ENCODE measurements at places on chromosomes 6 and 20.

DNA sequence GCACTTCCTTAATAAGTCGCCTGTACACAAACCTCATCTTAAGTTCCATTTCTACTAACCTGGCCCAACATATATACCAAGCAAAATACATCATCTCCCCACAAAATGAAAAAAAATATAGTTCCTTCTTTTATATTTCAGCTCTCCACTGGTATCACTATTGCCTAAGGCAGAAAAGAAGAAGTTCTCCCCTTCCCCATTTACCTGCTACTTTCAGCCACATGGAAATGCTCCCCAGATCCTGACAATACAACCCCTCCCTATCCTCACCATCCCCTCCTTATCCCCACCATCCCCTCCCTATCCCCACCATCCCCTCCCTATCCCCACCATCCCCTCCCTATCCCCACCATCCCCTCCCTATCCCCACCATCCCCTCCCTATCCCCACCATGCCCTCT lies 175.7 kb downstream of the LINC00237 start:
- DNase-seq = no peak

DNA sequence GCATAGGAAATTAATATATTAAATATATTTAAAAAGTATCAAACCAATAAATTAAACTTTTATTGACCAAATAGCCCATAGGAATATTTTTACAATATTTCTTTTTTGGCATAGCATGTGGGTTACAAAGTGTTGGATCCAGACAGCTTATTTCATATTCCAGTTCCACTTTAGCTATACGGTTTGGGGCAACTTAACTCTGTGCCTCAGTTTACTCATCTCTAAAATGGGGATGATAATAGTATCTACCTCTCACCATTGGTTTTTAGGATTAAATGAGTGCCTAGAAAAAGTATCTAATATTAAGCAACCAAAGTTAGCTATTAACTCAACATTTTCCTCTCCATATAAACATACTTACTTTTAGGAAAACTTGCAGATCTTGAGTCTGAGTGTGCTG lies 243.8 kb downstream of the TBC1D32 start:
- no peak for DNase-seq

DNA sequence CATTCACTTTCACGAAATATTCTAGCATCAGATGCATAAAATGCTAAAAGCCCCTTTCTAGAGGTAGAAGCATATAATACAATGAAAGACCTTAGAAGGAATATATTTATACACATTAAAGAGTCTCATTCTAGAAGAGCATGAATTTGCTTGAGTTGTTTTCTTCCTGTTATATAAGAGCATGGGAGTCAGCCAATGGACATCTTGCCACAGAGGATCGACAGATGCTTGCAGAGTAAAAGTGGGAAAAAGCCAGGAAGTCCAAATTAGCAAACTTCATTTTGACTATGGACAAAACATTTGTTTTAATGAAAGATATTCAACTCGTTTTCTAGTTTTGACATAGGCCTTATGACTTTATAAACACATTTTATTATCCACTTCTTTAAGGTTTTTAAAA lies 44.2 kb upstream of the RIPPLY2 start:
- DNase-seq = no peak

GRCh38 chr20:63498960-63499337 lies at the start of gene EEF1A2:
Gene EEF1A2, minus strand, starts transcription at chr20:63499083. Its CDS starts 1,320 bp downstream, at chr20:63497763.
- DNase-seq = no peak

GRCh38 chr6:16109659-16110305 lies 19.1 kb upstream of the MYLIP start:
- DNase-seq = no peak

DNA sequence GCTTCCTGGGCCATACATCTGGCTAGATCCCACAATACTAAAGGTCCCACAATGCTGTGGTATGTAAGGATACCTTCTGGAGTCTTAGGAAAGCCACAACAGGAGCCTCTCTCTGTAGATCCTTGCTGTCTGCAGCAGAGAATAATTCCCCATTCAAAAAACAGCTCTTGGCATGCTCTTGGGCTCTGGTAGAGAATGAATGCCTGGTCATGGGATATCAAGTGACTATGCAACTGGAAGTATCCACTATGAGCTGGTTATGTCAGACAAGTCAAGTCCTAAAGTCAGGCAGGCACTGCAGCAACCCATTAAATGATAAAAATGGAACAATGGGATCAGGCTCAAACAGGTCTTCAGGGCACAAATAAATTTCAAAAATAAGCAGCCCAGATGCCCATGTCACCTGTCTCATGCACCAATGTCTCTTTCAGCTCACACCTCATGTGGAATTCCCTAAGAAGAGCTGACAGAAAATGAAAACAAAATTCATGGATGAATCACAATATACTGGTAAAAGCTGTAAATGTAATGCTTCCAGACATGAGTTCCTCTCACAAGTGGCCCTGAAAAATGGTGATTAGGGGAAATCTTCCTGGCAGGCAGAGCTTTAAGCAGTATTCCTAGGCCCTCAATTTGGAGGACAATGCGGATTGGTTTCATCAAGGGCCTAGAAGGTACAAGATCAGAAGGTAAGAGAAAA lies 4.3 kb downstream of the AK9 start:
- no peak for DNase-seq

GRCh38 chr6:149840345-149841075 lies 23.6 kb downstream of the LRP11 start:
- peak; percentile 66 for DNase-seq

- peak; percentile 91 for DNase-seq
Measured at GRCh38 chr6:43980004-43980795, 147.1 kb downstream of the MRPL14 start.

GRCh38 chr6:1247056-1247455 lies 64.8 kb upstream of the FOXQ1 start:
- no peak for DNase-seq

GRCh38 chr6:84492241-84493165 lies 265.1 kb upstream of the CEP162 start:
- no peak for DNase-seq

DNA sequence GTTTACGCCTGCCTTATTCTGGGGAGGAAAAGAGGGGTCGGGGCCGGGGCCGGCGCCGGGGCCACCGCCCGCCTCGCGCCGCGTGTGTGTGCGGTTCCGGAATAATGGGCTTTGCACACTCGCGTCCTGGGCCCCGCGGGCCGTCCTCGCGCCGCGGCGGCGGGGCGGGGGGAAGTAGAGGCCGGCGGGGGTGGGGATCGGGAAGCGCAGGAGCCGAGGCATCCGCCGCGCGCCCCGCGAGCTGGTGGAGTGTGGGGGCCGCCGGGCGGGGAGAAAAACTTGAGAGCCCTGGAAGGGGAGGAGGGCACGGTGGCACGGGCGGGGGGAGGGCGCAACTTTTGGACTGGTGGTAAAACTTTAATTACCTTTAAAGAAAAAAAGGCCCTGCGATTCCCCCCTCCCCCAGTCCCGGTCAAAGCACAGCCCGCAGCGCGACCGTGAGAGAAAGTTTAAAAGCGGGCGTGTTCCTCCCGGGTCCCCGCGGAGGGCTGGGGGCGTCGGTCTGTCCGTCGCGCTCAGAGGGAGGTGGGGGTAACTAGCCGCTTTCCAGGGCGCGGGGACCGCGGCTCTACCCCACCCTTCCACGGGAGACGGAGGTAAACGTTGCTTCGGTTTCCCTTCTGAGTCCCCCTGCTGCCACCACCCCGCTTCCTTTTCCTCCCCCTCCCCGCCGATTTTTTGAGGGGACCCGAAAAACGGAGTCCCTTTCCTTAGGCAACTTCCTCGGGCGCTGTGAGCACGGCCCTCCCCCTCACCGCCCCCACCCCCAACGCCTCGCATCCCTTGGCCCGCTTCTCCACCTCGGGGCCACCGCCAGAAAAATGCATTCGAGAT lies 1.9 kb downstream of the L3MBTL3 start:
- DNase-seq = peak; percentile 35

DNA sequence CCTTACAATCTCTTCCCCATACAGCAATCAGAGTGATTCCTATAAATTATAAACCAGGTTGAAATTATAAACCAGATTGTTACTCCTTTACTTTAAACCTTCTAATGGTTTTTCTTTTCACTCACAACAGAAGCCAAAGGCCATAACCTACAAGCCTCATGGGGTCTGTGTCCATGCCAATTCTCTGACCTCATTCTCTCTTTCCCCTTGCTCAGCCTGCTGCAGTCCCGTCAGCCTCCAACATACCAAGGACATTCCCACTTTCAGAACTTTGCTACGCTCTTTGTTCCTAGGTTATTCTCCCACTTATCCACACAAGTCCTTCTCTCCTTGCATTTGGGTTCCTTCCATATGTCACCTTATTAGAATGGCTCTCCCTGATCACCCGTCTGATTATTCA lies 277.9 kb upstream of the TCF21 start:
- no peak for DNase-seq

- peak; percentile 48 for DNase-seq
Measured at GRCh38 chr20:33672426-33673113, 1.7 kb downstream of the NECAB3 start.

GRCh38 chr6:167827583-167828324 lies 1.0 kb downstream of the AFDN start:
- peak; percentile 62 for DNase-seq

DNA sequence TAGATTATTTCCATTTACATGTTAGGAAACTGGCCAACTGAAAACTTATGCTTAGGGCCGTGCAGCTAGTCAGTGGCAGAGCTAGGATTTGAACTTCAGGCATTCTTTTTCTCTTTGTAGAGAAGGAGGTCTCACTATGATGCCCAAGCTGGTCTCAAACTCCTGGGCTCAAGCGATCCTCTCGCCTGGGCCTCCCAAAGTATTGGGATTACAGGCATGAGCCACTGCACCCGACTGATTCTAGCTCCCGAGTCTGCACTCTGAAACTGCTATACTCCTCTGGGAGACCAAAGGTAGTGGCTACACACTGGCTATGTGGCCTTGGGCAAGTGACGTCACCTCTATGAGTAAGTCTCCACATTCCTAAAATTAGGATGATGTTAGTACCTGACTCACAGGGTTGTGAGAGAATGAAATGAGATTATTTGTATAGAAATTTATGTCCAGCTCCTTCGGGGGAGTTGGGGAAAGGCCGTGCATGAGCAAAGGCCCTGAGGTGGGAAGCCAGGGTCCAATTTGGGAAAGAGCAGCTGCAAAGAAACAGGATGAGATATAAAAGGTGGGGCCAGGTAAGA lies 6.4 kb downstream of the PLTP start:
- no peak for DNase-seq

DNA sequence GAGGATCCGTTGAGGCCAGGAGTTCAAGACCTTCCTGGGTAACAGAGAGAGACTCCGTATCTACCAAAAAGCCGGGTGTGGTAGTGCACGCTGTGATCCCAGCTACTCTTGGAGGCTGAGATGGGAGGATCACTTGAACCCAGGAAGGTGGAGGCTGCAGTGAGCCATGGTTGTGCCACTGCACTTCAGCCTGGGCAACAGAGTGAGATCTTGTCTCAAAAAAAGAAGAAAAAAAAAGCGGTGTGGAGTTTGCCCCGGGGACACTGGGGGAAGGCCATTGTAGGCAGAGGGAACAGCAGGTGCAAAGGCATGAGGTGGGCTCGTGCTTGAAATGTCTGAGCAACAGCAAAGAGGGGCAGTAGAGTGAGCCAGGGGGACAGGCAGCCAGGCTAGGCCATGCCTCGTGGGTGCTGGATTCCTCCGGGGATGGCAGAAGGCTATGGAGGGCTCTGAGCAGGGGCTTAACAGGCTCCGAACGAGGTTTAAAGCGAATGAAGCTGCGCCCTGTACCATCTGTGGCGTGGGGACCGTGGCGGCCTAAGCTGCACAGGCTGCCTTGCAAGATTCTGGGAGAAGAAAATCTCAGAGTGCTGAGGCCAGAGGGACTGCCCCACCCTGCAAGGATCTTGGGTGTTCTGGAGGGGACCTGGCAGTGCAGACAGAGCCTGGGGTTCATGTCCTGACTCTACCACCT lies 36.9 kb upstream of the NOL4L start:
- DNase-seq = no peak

- DNase-seq = no peak
Measured at GRCh38 chr20:22915512-22915911, 119.6 kb upstream of the SSTR4 start.

- no peak for DNase-seq
Measured at GRCh38 chr6:27861276-27861840, 50.8 kb downstream of the OR2B2 start.

DNA sequence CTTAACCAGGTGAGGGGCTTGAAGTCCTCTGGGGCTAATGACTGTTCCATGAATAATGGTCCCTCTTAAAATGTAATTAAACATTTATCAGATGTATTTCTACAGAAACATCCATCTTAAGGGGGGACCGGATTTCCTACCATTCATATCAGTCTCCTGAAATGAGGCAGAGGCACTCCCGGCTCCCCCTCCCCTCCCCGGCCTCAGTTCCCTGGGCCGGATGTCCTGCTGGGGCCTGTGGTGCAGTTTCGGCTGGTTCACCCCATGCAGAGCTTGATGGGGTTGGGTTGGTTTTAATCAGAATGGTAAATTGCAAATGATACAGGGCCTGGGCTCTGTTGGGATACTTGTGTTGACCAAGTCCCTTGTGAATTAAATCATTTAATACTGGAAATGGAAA lies 349.4 kb downstream of the PREX1 start:
- DNase-seq = no peak

DNA sequence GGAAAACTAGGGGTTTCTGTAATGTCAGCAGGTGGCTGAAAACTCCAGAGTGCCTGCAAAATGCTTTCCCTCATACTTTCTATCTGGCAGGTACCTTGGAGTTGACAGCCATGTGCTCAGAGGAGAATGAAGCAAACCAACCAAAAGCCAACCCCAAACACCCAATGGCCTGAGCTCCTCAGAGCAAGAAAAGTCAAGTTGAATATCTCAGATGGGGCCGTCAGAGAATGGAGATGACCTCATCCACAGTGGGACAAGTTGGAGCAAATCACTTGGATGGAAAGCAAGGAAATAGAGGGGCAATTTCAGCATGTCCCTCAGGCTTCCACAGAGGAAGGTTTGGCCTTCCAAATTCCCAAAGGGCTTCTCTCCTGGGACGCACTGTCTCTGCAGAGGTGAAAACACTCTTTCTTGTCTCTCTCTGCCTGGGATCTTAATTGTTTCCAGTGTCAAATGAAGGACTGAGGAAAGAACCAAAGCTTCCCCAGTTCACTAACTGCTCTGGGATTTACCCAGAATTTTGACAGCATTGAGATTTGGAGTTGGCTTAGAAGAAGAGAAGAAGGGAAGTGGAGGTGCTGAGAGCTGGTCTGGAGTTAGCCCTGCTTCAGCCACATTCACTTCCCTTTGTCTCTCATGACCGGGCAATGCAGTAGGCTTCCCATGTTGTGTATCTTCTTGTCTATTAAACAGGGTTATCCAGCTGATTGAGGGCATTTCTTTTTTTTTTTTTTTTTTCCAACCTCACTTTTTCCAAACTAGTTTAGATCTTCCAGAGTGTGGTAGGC lies 42.2 kb downstream of the PRND start:
- DNase-seq = no peak

DNA sequence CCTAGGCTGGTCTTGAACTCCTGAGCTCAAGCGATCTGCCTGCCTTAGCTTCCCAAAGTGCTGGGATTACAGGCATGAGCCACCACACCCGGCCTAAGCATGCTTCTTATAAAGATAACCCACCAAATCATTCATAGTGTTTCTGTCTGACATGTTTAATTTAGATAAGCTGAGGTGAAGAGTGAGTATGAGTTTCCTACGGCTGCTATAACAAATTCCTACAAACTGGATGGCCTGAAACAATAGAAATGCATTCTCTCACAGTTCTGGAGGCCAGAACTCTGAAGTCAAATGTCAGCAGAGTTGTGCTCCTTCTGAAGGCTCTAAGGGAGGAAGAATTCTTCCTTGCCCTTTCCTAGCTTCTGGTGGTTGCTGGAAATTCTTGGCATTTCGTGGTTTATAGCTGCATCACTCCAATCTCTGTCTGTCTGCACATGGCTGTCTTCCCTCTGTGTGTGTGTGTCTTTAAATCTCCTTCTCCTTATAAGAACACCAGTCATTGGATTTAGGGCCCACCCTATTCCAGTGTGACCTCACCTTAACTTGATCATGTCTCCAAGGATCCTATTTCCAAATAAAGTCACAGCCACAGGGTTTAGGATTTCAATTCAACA lies 29.9 kb downstream of the MAPK13 start:
- DNase-seq = no peak

Data from thyroid gland (tissue), 4 donors.